Right atrium auricular region (tissue), 2 donors: ENCODE measurements at places on chromosomes 3 and 15.
A peak's percentile ranks its signal among the peaks of the same experiment; 100 is the strongest.

DNA sequence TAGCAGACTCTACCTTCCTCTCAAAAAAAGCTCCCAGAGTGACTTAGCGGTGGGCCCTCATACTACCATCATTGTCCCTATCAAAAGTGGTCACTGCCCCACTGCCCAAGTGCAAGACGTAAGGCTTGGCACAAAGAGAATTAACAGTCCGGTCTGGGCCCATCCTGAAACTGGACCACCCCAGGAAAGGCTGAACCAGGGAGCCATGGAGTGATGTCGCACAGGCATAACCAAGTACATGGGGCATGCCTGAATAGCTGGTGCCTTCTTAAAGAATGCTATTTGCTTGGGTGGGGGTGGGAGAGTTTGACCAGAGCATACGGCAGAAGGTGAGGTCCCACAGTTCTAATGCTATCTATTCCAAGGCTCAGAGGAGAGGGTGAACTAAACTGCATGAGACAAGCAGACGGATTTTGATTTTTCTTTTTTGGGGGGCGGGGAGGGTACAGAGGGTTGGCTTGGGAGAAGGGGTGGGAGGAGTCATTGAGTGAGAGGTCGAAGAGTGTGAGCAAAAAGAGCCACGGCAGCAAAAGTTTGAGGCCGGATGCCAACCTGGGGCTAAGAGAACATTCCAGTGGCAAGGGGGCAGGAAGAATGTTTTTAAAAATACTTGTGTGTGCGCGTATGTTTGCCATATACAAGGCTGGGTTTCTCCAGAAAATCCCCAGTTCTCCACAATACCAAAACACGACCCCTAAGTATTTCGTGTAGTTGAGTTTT is 50.2 kb downstream of the FAM174B start:
- no peak overlapping the region for H3K4me3 ChIP-seq
- H3K4me1 ChIP-seq: no peaks in the 10 kb centered on the region
- no peak overlapping the region for H3K27ac ChIP-seq
- no peak for DNase-seq

DNA sequence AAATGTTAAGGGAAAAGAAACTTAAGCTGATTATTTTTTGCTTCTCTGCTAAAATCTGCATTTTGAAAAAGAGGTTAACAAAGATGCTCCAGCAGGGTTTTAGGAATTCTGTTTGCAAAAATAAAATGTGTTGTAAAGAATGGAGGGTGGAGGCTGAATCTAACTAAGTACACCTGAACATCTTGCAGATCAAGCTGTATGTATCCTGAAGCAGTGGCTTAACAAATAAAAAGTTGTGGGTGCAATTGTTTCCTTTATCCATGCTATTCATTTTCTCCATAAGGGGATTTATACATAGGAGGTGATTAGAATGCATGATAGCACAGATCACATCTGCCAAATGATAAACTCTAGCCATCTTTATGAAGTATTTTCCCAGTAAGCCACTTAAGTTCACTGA is 466.3 kb downstream of the ERC2 start:
- no peaks in the 10 kb centered on the region for H3K27me3 ChIP-seq
- no peak overlapping the region for H3K4me3 ChIP-seq
- no peaks in the 10 kb centered on the region for H3K36me3 ChIP-seq
- no peak overlapping the region for H3K27ac ChIP-seq
- H3K4me1 ChIP-seq: no peaks in the 10 kb centered on the region

GRCh38 chr3:55564726-55565125 is 77.6 kb upstream of the WNT5A start:
- no peak for DNase-seq
- no peaks in the 10 kb centered on the region for H3K27me3 ChIP-seq
- no peak overlapping the region for H3K27ac ChIP-seq
- no peak overlapping the region for H3K4me3 ChIP-seq
- H3K4me1 ChIP-seq: no peaks in the 10 kb centered on the region
- H3K36me3 ChIP-seq: no peaks in the 10 kb centered on the region

DNA sequence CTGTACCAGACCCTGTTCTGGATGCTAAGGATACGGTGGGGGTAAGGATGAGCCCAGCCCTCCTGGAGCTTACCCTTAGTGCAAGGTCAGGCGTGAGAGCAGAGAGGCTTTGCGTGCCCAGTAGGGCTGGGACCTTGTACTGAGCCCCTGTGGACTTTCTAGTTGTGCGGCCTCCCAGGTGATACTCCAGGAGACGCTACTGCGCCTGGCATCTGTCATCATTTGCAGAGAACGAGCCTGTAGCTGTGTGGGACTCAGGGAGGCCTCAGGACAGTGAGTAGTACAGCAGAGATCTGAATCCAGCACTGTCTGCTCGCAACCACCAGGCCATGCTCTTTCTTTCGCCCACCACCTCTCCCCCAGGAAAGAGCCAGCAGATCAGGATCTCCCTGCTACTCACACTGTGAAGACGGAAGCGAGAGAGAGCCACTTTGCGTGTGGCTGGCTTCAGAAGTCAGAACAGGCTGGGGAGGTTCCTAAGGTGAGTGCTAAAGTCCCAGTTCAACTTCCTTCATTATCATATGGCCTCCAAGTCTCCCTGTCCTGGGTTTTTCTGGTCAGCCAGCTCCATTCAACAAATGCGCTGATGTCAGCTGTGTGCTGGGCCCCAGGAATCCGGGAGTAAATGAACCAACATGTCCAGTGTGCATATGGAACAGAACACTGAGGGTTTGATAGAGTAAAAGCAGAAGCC is 38.2 kb upstream of the ITGA11 start:
- no peak overlapping the region for H3K4me3 ChIP-seq
- H3K27ac ChIP-seq: no peak overlapping the region
- no peak for DNase-seq
- no peaks in the 10 kb centered on the region for H3K27me3 ChIP-seq

DNA sequence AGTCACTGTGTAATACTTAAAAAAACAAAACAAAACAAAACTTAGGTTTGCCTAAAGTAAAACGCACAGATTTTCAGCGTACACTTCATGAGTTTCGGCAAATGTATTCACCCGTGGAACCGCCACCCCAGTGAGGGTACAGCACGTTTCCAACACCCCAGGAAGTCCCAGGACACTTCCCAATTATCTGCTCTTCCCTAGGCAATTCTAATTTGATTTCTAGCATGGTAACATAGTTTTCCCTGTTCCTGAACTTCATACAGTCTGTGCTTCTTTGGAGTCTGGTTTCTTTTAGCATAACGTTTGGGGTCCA is 497 bp upstream of the CLASP2 start:
- peaks cover 29% of the 10 kb centered on the region for H3K4me1 ChIP-seq
- H3K27me3 ChIP-seq: no peaks in the 10 kb centered on the region
- no peak for DNase-seq
- H3K36me3 ChIP-seq: no peaks in the 10 kb centered on the region
- peak overlapping the region; percentile 86 for H3K4me3 ChIP-seq
- peak overlapping the region; percentile 96 for H3K27ac ChIP-seq

DNA sequence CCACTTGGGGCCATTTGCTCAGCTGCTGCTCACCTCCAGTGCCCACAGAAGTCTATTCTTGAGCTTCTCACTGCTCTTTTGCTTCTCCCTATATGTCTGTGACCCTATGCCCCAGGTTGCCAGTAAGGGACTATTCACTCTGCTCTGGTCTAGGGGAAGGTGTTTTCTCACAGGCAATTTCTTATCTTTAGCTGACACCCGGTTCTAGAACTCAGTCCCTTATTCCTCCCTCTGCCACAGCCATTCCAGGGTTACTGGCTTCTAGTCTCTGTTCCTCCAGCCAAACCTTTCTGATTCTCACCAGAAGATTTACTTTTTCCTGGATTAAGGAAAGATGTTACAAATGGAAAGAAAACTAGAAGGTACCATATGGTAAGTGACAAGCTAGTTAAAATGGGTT is 574.0 kb downstream of the NTRK3 start:
- no peak for DNase-seq
- no peaks in the 10 kb centered on the region for H3K36me3 ChIP-seq
- H3K27ac ChIP-seq: no peak overlapping the region
- no peak overlapping the region for H3K4me3 ChIP-seq
- no peaks in the 10 kb centered on the region for H3K4me1 ChIP-seq

GRCh38 chr3:137770835-137771399 is 6.8 kb downstream of the SOX14 start:
- no peak overlapping the region for H3K27ac ChIP-seq
- peak overlapping the region; percentile 26 for H3K4me3 ChIP-seq
- peaks cover 12% of the 10 kb centered on the region for H3K27me3 ChIP-seq
- peaks cover 41% of the 10 kb centered on the region for H3K4me1 ChIP-seq

DNA sequence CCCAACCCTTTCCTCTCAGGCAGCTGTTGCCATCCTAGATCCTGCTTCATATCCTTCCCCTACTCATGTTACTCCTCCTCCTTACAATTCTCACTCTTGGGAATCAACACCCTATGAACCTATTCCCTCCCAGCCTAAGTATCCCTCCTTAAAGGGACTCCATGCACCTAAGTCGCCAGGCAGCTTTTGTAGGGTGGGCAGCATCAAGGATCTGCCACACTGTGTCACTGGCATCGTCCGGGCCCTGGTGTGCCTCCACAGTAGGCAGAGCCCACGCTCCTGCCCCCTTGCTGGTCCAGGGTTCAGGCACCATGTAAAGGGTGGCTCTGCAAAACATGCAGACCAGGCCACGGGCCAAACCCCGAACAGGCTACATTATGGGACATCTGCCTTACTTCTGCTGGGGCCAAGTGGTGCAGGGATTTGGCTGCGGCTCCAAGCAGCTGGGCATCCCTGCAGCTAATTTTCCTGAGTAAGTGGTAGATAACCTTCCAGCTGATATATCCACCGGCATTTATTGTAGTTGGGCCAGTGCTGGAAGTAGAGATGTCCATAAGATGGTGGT is 53.4 kb downstream of the GSK3B start:
- H3K36me3 ChIP-seq: no peaks in the 10 kb centered on the region
- H3K27ac ChIP-seq: no peak overlapping the region
- no peak overlapping the region for H3K4me3 ChIP-seq
- DNase-seq: no peak
- H3K4me1 ChIP-seq: no peaks in the 10 kb centered on the region

GRCh38 chr3:159080256-159080655 is 278.4 kb downstream of the MFSD1 start:
- no peaks in the 10 kb centered on the region for H3K4me1 ChIP-seq
- no peak overlapping the region for H3K27ac ChIP-seq
- no peak overlapping the region for H3K4me3 ChIP-seq
- H3K27me3 ChIP-seq: no peaks in the 10 kb centered on the region

GRCh38 chr3:159787178-159787574 is 201.5 kb upstream of the IL12A start:
- H3K27me3 ChIP-seq: no peaks in the 10 kb centered on the region
- no peak overlapping the region for H3K4me3 ChIP-seq
- H3K27ac ChIP-seq: peak overlapping the region; percentile 52
- H3K36me3 ChIP-seq: no peaks in the 10 kb centered on the region
- H3K4me1 ChIP-seq: peaks cover 25% of the 10 kb centered on the region

DNA sequence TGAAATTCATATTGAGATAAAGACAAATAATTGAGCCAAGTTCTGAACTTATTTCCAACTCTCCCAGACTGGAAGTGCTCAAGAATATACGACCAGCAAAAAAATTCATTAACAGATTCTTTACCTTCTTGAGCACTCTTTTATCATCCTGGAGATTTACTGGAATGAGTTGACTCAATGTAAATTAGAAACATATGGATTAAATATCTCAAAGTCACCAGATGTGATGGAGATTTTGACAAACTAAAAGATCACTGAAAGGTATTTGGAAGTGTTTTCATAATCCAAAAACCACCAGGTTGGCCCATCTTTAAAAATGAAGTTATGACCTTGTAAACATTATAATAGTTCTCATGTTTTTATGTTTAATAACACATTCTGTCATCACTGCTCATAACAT is 433.2 kb upstream of the RASGRP1 start:
- H3K4me3 ChIP-seq: no peak overlapping the region
- no peaks in the 10 kb centered on the region for H3K36me3 ChIP-seq
- H3K4me1 ChIP-seq: no peaks in the 10 kb centered on the region
- H3K27ac ChIP-seq: no peak overlapping the region
- H3K27me3 ChIP-seq: no peaks in the 10 kb centered on the region

DNA sequence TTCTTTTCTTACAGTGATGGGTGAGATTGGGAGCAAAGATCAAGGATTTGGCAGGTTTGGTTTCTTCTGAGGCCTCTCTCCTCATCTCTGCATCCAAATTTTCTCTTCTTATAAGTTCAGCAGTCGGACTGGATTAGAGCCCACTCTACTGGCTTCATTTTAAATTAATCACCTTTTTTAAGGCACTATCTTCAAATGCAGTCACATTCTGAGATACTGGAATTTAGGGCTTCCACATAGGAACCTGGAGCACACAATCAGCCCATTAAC is 56.5 kb upstream of the PLSCR4 start:
- H3K4me1 ChIP-seq: peaks cover 20% of the 10 kb centered on the region
- H3K27me3 ChIP-seq: no peaks in the 10 kb centered on the region
- no peak overlapping the region for H3K4me3 ChIP-seq
- no peak for DNase-seq
- no peaks in the 10 kb centered on the region for H3K36me3 ChIP-seq

DNA sequence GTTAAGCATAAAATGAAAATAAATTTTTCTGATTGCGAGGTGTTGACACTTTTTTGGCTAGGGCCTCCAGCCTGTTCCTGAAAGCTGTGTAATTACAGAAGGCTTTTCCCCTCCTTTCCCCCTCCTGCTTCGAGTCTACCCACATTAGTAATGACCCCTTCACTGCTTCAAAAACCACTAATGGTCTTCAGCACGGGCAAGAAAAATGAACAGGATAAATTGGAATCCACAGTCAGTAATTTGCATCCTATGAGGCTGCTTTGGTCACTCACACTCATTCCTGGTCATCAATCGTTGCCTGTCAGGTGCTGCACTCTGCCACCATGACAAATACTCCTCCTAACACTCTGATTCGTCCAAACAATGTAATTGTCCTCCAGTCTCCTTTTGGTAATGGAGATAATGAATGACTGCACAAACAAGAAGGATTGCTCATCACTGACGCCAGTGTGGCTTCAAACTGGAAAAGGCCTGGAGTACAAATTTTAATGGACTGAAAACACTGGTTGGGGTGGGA is 148.6 kb downstream of the MEIS2 start:
- H3K36me3 ChIP-seq: no peaks in the 10 kb centered on the region
- no peak overlapping the region for H3K27ac ChIP-seq
- H3K27me3 ChIP-seq: no peaks in the 10 kb centered on the region
- DNase-seq: no peak
- no peaks in the 10 kb centered on the region for H3K4me1 ChIP-seq

DNA sequence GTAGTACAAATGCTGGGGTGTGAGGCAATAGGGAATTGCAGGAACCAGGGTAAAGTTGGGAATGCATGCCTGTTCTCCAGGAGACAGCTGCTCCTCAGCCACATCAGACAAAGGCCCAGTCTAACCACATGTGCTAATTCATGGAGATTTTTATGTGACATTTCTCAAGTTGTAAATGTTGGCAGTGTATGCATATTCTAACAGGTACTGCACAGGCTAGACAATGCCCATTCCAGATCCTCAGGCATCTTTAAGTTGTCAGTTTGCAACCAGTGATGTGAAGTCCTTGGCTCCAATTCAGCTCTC is 84.9 kb downstream of the EEFSEC start:
- no peaks in the 10 kb centered on the region for H3K27me3 ChIP-seq
- no peaks in the 10 kb centered on the region for H3K36me3 ChIP-seq
- H3K4me1 ChIP-seq: peaks cover 18% of the 10 kb centered on the region
- H3K4me3 ChIP-seq: no peak overlapping the region
- no peak overlapping the region for H3K27ac ChIP-seq
- no peak for DNase-seq

GRCh38 chr3:193795062-193795690 is 202.2 kb downstream of the OPA1 start:
- H3K4me3 ChIP-seq: no peak overlapping the region
- no peak for DNase-seq
- no peak overlapping the region for H3K27ac ChIP-seq

GRCh38 chr15:68334661-68335124 is 57.1 kb downstream of the FEM1B start:
- H3K27me3 ChIP-seq: no peaks in the 10 kb centered on the region
- H3K4me1 ChIP-seq: peaks cover 38% of the 10 kb centered on the region
- peak overlapping the region; percentile 72 for H3K27ac ChIP-seq
